ENCODE measurements at places on chromosomes 7 and 10. TPM values are rescaled to one million over a fixed set of nuclear protein-coding genes. Genes with fewer than 3 reads are reported as not detected.

Gene UCMA
- not detected for total RNA-seq

Gene VWDE
- total RNA-seq: 0.50 TPM

Gene PILRA
- total RNA-seq: 0.40 TPM

Gene WEE2
- not detected for total RNA-seq

Gene NKX2-3
- 2.4 TPM for total RNA-seq
